ENCODE measurements at places on chromosomes 7 and 10.

DNA sequence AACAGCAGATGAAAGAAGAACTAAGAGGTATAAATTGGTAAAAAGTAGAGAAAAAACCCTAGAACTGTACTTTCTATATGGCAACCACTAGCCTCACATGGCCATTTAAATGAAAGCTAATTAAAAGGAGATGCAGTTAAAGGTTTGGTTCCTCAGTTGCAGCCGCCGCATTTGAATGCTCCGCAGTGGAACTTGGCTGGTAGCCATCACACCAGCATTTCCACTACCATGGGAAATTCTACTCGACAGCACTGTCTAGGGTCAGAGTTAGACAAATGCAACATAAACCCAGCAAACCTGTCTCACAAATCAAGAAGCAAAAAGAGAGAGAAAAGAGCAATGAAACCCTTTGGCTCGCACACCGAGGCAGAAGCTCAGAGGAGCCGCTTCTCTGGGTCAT, 29.7 kb downstream of the VIPR2 start:
- no peak for DNase-seq

GRCh38 chr10:86956195-86956847, 1.1 kb downstream of the MMRN2 start:
- no peak for DNase-seq

DNA sequence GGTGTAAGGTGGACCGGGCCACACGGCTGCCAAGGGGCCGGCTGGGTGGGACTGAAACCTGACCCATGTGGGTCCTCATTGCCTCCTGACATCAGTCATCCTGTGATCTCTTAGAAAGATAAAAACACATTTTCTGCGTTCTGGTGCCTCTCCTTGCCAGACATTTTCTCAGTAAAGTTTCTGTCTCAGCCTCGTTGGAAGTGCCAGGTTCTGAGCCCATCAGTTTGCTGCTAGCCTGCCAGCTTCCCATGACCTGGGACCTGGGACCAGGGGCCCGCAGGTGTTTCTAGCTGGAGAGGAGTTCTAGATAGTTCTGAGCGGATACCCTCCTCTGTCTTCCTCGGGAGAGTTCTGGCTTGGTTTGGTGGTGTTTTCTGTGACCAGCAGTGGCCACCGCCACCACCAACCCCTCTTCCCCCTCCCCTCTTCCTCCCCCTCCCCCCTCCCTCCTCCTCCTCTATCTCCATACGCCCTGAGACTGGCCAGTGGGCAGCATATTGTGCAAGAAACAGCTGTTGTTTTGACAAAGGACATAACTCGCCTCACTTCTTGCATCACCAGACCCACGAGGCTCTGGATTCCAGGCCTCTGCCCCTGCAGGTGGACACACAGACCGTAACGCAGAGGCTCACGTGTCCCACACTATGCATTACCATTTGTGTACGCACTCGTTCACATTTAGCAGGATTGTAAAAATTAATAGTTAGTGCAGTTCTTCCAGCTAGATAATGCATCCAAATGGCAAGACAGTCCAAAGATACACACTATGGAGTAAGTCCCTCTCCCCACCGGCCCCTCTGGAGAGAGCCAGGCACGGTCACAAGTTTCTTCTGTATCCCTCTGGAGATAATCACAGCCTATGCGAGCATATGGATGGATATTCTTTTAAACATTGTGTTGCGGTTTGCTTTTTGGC, 94.6 kb downstream of the CUX1 start:
- DNase-seq: no peak

DNA sequence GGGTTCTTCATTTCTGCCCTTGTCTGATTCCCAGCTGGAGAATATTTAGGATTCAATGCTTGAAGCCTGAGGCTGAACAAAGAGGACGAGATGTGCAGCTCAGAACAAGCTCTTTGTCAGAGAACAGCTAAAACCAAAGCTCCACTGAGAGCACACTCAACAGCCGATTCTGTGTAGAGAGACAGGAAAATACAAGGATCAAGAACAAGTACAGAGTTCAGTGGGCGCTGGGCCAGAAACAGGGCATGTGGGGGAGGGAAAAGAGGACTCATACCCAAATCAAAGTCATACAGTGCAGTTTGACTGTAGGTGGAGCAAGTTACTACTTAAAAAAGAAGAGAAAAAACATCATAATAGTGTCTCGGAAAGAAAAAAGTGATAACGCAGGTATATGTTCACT, at the start of gene AGMO:
Gene AGMO (minus strand): TSS at position 181 of the 400 bp plus-strand sequence.
- DNase-seq: no peak

GRCh38 chr7:123054357-123055133, 59.0 kb upstream of the TAS2R16 start:
- DNase-seq: no peak

DNA sequence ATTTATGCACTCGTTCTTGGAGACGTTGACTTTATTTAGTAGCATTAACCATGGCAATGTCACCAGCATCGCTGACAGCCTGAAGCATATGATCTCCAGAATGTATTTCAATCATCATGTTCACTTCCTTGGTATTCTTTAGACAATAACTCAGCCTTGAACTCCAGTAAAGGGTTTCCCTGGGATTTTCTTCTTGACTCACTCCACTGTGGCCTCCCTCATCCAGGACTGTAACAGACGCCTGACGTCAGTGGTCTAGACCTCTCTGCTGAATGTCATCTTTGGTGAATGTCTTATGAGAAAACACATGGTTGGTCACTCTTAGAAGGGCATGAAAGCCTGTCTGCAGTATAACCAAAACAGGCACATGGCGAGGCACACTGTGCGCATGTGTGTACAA, 64.4 kb downstream of the EGFR start:
- DNase-seq: no peak

GRCh38 chr10:10658172-10658785, 359.4 kb upstream of the CELF2 start:
- DNase-seq: no peak

- DNase-seq: peak; percentile 30
Measured at GRCh38 chr7:30164567-30164966, 29.8 kb downstream of the MTURN start.

DNA sequence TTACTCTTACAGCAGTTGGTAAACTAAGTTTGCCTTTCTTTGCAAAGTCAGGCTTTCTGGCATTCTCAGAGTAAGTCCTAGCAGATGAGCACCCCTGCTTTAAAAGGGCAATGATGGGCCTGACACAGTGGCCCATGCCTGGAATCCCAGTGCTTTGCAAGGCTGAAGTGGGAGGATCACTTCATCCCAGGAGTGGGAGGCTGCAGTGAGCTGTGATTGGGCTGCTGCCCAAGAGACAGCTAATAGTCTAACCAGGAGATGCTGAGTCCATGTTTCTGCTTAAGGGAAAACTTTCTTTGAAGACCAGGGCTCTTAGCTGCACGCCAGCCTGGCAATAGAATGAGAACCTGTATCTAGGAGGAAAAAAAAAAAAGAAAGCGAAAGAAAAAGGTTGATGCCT, 100.2 kb upstream of the MPP7 start:
- no peak for DNase-seq

DNA sequence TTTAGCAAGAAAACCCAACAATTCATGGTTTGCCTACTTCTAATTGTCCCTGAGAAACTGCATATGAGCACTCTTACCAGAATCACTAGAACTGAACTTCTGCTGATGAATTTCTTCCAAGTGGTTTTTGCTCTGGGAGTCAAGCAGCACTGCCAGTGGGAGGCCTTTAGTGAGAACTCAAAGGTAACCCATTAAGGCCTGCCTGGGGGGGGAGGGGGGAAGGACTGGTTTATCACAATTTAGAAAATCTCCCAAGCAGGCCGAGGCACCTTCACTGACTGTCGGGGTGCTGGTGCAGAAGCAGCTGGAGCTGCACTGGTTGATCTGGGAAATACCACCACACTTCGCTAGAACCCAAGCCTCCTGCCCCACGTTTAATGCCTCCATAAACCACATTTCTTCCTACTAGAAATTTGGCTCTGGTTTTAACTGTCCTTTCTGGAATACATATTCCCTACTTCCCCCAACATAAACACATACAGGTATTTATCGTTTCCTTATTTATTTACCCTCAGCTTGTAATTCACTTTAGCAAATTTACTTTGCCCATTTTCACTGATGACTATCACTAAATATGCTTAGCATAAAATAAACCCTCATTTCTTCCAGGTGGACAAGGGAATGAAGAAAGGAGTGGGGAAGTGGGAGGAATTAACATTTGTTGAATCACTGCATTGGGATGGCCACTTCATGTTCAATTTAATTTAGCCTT, 14.2 kb downstream of the ANK3 start:
- DNase-seq: no peak

DNA sequence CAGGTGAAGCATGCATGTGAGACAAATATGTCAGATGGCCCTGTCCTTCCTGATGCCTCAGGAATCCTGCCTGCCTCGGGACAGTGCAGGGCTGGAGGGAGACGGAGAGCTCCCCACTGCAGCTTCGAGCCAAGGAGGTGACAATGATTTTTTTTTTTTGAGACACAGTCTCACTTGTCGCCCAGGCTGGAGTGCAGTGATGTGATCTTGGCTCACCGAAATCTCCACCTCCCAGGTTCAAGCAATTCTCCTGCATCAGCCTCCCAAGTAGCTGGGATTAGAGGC, 68.8 kb downstream of the OAT start:
- no peak for DNase-seq

GRCh38 chr10:28624351-28624750, 53.0 kb upstream of the BAMBI start:
- DNase-seq: no peak

- DNase-seq: no peak
Measured at GRCh38 chr7:32582036-32582435, 86.7 kb downstream of the AVL9 start.

DNA sequence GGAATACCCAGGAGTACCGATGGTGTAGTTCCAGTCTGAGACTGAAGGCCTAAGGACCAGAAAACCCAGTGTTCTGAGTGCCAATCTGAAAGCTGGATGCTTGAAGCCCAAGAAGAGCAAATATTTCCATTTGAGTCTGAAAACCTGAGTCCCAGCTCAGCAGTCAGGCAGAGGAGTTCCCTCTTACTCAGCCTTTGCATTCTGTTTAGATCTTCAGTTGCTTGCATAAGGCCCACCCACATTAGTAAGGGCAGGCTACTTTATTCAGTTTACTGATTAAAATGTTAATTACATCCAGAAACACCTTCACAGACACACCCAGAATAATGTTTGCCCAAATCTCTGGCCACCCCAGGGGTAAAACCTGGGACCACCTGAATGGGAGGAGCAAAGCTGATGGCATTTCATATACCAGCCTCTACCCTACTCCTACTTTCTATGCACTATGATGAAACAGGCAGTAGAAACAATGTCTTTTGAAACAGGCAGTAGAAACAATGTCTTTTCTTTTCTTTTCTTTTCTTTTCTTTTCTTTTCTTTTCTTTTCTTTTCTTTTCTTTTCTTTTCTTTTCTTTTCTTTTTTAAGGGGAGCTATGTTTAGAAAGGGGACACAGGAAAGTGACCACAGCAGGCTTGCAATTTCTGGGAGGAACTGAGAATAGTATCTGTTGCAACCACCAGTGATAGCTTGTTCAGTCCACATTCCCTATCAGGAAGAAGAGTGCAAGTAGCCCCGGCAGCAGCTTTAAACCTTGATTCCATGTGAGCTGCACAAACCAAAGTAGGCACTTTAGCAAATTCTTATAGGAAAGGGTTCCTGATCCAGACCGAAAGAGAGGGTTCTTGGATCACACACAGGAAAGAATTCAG, 30.6 kb downstream of the FAM237B start:
- no peak for DNase-seq

- DNase-seq: no peak
Measured at GRCh38 chr7:104272767-104273384, 55.5 kb upstream of the LHFPL3 start.

DNA sequence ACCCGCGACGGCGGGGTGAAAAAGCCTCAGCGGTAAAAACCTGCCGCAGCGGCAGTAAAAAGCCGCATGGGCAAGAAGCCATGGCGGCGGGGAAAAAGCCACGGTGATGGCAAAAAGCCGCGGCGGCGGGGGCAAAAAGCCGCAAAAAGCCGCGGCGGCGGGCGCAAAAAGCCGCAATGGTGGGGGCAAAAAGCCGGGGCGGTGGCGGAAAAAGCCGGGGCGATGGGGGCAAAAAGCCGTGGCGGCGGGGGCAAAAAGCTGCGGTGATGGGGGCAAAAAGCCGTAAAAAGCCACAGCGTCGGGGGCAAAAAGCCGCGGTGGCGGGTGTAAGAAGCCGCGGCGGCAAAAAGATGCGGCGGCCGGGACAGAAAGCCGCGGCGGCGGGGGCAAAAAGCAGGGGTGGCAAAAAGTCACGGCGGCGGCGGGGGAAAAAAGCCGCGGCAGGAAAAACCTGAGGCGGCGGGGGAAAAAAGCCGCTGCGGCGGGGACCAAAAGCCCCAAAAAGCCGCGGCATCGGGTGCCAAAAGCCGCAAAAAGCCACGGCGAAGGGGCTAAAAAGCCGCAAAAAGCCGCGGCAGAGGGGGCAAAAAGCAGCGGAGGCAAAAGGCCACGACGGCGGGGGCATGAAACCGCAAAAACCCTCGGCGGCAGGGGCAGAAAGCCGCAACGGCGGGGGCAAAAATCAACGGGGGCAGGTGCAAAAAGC, 488.5 kb downstream of the ZNF33B start:
- DNase-seq: no peak

DNA sequence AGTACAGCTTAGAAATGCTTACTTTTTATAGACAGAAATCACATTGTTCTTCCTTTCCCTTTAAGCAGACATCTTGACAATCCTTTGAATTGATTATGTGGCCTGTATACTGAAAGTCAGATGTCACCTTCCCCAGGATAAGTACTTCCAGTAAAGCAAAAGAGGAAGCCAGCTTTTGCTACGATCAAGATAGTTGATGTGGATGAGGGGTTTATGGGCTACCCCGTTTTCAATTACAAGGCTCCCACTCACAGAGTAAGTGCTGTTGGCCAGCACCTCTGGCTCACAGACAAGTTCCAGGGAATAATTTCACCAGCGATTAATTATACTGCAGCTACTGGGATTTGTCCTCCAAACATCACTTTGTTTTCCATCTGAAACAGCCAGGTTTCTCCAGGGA, 95.1 kb upstream of the SAMD8 start:
- no peak for DNase-seq

- no peak for DNase-seq
Measured at GRCh38 chr10:10726101-10726500, 291.6 kb upstream of the CELF2 start.

GRCh38 chr10:60257767-60258428, 131.8 kb downstream of the ANK3 start:
- no peak for DNase-seq

DNA sequence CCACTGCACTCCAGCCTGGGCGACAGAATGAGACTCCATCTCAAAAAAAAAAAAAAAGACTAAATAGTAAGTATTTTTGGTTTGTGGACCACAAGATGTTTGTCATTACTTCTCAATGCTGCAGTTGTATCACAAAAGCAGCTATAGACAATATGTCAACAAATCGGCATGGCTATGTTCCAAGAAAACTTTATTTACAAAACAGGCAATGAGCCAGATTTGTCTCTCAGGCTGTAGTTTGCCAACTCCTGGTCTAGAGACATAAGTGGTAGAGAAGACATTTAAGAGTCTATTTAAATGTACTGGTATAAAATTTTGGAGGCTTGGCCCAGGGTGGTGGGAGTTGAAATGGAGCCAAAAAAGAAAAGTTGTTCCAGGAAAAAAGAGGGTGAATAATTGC, 185.8 kb downstream of the SORCS1 start:
- no peak for DNase-seq

- DNase-seq: no peak
Measured at GRCh38 chr10:125011926-125012705, 70.2 kb downstream of the ZRANB1 start.
